ENCODE measurements at places on chromosomes 12 and 14.
A peak's percentile ranks its signal among the peaks of the same experiment; 100 is the strongest.

- DNase-seq, result no peak
Observed at GRCh38 chr12:118290130-118290529, 82.6 kb downstream of the TAOK3 start.

- DNase-seq, result peak; percentile 8
Observed at GRCh38 chr14:101665478-101666078, 95.9 kb upstream of the PPP2R5C start.

- DNase-seq, result no peak
Observed at GRCh38 chr14:50447461-50447860, 50.8 kb upstream of the CDKL1 start.

DNA sequence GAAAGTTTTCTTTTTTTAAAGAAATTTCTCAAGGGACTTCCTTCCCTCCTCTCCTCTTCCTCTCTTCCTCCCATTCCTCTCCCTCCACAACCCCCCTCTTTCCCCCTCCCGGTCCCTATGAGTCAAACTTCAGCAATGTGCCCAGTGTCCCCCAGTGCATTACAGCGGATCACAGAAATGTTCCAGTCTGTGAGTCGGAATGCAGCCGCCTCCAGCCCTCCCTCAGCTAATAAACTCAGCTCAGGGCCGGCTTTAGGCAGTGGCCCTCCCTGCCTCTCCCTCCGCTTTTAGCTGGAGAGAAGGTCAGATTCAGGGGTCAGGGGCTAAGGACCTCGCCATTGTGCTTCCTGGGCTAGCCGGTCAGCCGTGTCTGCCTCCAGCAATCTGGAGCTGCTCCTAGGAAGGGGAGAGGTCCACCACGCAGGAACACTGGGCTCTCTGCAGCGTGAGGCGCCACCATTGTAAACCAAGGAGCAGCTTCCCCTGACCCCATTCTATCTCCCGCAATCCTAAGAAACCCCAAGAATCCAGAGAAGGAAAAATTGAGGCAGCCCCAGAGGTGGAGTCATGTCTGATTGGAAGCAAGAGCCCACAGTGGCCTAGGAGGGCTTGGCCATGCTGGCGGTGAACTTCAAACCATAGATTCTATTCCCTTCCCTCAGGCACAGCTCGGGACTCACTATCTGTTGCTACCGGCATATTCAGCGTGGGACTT is 1.1 kb upstream of the HDAC7 start:
- DNase-seq, result peak; percentile 94

- peak; percentile 4 for DNase-seq
Observed at GRCh38 chr12:82383930-82384552, 25.7 kb downstream of the METTL25 start.

DNA sequence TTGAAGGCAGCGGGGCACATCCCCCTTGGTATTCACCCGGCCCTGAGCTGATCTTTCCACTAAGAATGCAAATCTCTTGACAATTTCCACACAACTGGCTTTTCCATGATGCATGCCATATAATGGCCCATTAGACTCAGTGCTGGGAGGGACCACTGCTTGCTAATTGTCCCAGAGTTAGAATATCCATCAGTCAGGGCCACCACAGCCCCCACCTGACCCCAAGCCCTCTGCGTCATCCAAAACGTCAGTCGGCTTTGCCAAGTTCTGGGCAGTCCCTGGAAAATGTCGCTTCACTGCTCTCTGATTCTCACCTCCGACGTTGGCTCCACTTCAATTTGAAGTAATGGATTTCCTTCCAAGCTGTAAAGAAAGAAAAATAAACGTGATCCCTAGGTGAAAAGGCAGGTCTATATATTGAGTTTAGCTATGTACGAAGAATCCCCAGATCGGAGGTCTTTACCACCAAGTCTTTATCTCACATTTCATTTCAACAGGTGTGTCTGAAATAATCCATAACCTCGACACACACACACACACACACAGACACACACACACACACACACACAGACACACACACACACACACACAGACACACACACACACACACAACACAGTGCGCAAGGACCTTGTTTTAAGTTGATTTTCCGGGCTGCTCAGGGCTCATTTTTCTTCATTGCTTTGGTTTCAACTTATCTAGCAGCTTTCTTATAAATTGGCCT is 165.5 kb upstream of the NOS1 start:
- no peak for DNase-seq

DNA sequence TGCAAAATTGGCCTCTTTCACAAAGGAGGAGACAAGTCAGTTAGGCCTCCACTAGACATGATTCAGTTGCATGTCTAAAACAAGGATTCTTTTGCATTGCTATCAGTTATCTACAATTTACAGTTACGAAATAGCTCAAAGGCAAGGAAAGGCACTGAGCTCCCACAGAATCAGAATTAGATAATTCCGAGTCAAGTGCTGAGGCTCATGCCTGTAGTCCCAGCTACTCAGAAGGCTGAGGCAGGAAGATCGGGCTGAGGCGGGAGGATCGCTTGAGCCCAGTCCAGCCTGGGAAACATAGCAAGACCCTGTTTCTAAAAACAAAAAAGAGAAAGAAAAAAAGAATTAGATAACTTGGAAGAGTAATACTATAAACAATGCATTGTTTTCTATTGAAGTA is 12.3 kb upstream of the RTRAF start:
- no peak for DNase-seq

- DNase-seq, result no peak
Observed at GRCh38 chr14:22255017-22255950, 333.7 kb downstream of the DAD1 start.

- no peak for DNase-seq
Observed at GRCh38 chr12:46475972-46476645, 103.5 kb upstream of the SLC38A2 start.

DNA sequence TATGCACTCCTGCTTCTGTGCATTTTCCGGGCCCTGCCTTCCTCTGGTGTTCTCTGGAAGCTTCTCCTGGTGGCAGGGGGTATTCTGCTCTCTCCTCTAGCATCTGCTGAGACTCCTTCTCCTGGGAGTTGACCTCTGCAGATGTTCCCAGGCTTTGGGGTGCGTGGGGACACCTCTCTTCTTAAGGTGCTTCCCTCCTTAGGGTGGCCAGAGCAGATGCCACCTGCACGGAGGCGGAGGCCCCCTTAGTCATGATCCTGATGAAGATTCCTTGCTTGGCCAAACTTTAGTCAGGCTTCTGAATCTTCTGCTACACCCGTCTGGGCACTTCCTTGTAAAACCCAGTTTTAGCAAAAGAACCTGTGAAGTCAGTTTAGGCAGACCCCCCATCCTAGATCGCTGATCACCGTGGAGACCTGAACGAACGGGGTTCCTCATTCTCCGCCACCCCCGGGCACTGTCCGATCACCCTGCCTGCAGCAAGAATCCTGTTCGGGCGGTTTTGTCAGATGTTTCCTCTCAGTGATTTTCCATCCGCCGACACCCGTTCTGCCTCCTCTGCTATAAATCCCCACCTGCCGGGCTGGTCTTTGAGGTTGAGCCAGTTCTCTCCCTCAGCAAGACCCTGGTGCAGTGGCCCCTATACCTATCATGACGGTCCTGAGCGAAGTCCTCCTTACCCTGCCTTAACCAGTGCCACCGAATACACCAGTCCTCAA is 111.9 kb downstream of the CALM1 start:
- DNase-seq, result no peak

- no peak for DNase-seq
Observed at GRCh38 chr14:38505221-38505972, 249.5 kb upstream of the CLEC14A start.

DNA sequence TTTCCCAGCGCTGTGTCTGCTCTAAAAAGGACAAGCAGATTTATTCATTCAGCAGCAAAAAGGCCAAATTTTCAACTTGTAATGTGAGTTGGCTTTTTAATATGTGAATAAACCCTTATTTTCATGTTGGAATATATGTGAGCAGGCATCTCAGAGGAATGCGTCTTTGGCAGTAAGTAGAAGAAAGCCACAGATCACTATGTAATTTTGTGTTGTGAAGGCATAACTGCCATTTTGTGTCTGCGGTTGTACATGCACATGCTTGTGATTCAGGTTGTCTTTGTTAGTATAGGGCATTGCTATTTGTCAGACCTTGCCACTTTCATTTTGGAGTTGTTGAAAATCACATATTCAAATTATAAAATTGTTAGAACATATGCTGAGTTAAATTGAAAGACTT is 398.8 kb upstream of the RGS6 start:
- DNase-seq, result no peak

DNA sequence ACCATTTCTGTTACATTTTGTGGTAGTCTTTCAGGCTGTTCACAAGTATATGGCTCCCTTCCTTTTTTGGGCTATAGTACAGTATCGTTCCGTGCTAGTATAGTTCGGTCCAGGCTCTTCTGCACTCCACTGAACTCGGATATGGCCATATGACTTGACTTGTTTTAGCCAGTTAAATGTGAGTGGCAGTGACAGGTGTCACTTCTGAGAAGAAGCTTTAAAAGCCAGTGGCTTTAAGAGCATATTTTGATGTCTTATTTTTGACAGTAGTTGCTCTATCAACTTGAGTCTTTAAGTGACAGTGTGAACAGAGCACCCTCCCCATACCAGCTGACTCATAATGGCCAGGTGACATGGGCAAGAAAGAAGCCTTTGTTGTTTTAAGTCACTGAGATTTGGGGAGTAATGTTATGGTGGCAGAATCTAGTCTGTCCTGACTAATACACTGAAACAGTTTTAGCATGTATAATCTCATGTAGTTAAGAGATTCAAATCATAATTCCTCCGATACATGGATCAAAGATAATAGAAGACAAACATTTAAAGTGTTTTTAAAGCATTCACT is 64.6 kb downstream of the ANO4 start:
- DNase-seq, result no peak

DNA sequence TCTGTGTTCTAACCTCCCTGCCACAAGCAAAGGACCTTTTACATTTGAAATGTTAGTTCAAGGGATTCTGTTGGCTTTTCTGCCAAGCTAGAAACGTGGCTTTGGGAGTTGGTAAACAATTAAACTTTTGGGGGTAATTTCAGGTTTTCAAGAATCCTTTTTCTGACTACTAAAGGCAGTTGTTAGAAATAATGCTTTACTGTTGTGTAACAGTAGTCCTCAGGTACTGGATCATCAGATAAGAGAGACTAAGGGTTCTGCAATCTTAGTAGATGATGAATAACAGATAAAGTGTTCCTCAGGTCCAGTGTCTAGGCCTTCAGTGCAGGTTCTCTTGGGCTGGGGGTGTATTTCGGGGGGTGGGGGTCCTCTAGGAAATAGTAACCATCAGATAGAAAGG is 192.3 kb downstream of the SYNE2 start:
- DNase-seq, result no peak

DNA sequence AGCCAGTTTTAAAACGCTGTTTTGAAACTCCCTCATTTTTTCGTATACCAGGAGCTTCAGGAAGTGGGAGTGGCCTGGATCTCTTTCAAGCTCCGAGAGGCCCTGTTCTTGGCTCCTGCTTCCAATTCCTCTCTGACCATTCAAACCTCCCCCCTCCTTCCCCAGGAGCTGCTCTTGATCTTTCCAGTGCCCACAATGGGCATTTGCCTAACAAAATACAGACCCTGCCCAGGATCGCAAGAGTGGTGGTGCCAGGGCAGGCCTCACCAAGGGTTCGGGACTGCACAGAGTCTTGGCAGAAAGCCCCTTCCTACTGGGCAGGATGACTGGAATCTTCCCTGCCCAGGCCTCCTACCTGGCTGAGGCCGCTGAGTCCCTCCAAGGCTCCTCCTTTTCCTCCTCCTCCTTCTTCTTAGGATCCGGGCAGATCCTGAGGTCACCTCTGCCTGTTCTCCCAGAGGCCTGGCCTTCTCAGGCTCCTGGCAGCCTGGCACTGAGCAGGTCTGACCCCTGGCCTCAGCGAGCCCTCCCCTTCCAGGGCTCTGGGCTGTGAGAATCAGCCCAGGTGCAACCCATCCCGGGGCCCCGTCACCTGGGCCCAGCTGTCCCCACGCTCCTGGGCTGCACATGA is 46.9 kb upstream of the NOS1 start:
- peak; percentile 0 for DNase-seq

GRCh38 chr12:75751769-75752471 is 240.5 kb upstream of the KRR1 start:
- DNase-seq, result no peak

DNA sequence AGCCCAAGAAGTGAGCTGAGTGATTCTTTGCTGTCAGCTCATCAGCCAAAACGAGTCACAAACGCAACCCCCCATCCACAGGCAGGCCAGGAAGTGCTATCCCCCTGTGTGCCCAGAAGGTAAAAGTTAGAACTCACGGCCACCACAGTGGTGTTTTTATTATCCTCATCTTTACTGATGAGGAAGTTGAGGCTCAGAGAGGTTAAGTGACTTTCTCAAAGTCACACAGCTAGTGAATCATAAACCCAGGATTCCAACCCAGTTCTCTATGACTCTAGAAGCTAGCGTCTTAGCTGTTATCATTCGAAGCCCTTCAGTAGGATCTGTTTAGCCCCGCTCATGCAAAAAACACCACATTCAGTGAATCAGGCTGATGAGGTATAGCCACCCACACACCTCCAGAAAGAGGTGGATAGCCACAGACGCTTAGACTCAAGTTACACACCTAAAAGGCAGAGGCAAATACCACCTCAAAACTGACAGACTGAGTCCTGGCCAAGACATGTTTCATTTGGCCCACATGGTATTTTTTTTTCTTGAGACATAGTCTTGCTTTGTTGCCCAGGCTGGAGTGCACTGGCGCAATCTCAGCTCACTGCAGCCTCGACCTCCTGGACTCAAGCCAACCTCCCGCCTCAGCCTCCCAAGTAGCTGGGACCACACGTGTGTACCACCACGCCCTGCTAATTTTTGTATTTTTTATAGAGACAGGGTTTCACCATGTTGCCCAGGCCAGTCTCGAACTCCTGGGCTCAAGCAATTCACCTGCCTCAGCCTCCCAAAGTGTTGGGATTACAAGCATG is 100.7 kb downstream of the SCARB1 start:
- no peak for DNase-seq

- DNase-seq, result no peak
Observed at GRCh38 chr14:45246691-45247090, 6.3 kb downstream of the MIS18BP1 start.

GRCh38 chr12:88925454-88925853 is 345.2 kb upstream of the KITLG start:
- DNase-seq, result no peak

GRCh38 chr14:34020014-34020413 is 69.1 kb upstream of the EGLN3 start:
- no peak for DNase-seq

- no peak for DNase-seq
Observed at GRCh38 chr14:68888025-68888850, 90.9 kb downstream of the ACTN1 start.

GRCh38 chr12:16184681-16185080 is 92.8 kb downstream of the SLC15A5 start:
- DNase-seq, result no peak

- DNase-seq, result no peak
Observed at GRCh38 chr12:46103559-46104383, 113.4 kb upstream of the SCAF11 start.

- no peak for DNase-seq
Observed at GRCh38 chr12:118391836-118392235, 15.5 kb downstream of the SUDS3 start.

GRCh38 chr14:31560759-31561154 is 447 bp upstream of the NUBPL start:
- no peak for DNase-seq

- no peak for DNase-seq
Observed at GRCh38 chr14:51836417-51836816, 24.0 kb upstream of the GNG2 start.

GRCh38 chr12:72191761-72192160 is 80.4 kb upstream of the TRHDE start:
- no peak for DNase-seq

Measured in skeletal muscle cell (primary cell).